ENCODE measurements at places on chromosomes 2 and 18. TPM values are rescaled to one million over a fixed set of nuclear protein-coding genes. Genes with fewer than 3 reads are reported as not detected.

DNA sequence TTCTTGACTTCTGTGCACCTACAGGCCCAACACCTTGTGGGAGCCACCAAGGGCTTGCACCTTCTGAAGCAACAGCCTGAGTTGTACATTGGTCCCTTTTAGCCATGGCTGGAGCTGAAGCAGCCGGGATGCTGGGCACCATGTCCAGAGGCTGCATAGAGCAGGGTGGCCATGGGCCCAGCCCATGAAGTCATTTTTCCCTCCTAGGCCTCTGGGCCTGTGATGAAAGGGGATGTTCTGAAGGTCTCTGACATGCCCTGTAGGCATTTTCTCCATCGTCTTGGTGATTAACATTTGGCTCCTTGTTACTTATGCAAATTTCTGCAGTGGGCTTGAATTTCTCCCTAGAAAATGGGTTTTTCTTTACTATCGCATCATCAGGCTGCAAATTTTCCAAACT lies 83.1 kb upstream of the ACVR1 start:
- no peak for DNase-seq

- peak; percentile 13 for DNase-seq
These were observed 84.2 kb upstream of the GPC1 start for GRCh38 chr2:240351088-240351741.

- DNase-seq: no peak
These were observed 4.5 kb downstream of the NOL4 start for GRCh38 chr18:34220081-34220815.

DNA sequence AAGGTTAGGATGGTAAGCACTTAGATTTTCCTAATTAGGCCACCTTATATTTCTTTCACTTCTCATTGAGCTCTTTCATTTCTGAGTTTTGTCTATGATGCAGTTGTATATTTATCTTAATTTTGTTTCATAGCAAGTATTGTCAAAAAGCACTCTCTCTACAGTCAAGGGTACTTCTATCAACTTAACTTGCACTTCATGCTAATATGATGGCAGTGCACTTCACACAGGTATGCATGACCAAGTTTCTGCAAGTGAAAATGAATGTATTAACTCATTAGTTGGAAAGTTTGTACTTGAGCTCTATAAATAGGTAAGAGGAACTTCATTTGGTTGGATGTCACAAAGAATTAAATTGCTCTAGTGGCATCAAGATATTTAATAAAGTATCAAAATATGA lies 51.5 kb upstream of the CDH19 start:
- DNase-seq: no peak

- DNase-seq: no peak
These were observed 577.4 kb downstream of the METTL4 start for GRCh38 chr18:1993866-1994265.

Gene HOXD13
- 1.1 TPM for total RNA-seq

Gene MC2R
- not detected for total RNA-seq

DNA sequence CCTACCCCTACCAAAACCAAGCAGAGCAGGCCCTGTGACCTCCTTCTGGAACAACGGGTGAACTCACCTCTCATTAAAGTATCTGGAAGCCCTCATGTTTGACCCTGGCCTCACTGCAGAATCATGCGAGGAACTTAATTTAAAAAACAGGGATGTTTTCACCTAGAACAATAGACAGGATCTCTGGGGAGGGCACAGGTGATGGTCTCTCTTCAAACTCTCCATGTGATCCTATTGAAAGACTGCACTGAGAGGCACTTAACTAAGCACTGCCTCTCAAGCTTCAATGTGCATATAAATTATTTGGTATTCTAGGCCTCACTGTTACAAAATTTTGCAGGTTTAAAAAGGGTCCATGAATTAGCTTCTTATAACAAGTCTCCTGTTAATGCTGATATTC lies 7.5 kb downstream of the ZNF519 start:
- DNase-seq: no peak
